Stimulated activated CD4-positive, alpha-beta T cell treated with anti-CD3 and anti-CD28 coated beads, Interleukin-15, amount 100 ng/mL, for 1 hour (primary cell): ENCODE measurements at places on chromosomes 11 and 22.

DNA sequence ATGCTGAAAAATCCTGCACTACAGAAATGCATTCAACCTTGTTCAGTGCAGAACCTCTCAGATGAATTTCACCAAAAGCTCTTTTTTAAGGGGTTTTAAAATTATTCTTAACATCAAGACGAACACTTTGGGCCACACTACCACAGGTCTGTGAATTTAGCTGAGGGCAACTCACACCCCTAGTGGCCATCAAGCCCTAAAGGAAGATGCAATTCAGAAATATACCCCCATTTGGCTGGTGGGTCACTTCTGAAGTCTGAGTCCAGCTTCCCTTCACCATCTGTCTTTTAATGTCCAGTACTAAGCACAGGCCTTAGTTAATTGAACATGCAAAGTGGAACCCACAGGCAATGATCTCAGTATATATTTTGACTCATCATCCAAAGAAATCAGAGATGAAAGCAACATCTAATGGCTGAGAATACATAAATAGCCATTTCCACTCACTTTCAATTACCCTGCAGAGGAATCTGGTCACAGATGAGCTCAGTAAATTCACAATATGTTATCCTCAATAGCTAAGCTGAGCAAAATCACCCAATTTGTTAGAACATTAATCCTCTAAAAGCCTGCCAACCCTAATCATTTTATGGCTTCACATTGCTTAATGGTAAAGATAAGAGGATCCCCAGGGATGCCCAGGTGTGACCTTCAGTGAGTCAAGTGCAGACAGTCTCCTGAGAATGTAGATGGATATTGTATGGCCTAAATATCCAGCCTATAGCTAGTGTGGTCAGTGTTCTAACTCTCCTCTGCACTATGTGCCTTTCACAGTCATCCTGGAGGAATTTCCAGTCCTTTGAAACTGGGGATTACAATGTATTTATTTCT, 50.3 kb downstream of the FAM76B start:
- no peak for DNase-seq

- DNase-seq: no peak
Measured at GRCh38 chr11:8095806-8096522, 15.0 kb downstream of the TUB start.

- no peak for DNase-seq
Measured at GRCh38 chr11:11807811-11808782, 33.7 kb upstream of the USP47 start.

DNA sequence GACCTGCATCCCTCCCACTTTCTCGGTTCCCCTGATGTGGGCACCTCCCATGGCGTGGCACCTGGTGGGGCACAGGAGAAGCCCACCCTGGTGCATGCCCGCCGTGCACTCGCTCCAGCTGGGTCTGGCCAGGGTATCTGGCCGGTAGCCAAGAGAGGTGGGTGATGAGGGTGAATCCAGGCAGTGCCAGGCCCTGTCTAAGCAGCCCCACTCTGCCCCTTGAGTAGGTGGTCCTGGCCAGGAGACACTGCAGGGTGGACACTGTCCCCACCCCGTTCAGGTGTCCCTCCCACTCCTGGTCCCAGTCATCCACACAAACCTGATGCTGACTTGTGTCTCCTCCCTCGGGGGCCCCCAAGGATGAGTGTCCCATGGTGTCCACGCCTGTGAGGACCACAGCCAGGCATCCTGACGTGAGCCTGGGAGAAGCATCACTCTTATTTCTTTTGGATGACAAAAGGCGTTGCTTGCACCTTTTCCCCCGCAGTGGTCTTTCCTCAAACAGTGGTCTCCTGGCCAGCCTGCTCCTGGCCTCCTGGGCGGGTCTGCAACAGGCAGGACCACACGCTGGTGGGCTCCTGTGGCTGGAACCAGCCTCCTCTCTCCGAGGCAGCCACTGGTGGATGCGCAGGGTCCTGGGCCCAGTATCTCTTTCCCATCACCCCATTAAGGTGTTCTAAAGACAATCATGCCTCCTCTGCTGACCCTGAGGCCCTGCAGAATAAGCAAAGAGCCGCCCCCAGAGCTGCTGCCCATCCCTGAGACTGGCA, 922.3 kb downstream of the BRD1 start:
- no peak for DNase-seq

- DNase-seq: no peak
Measured at GRCh38 chr11:122711831-122712381, 56.4 kb downstream of the UBASH3B start.

- DNase-seq: no peak
Measured at GRCh38 chr11:98358551-98358950, 662.2 kb upstream of the CNTN5 start.

GRCh38 chr11:127445476-127445875, 444.9 kb upstream of the KIRREL3 start:
- no peak for DNase-seq

GRCh38 chr11:75471176-75471973, 38.4 kb upstream of the KLHL35 start:
- no peak for DNase-seq

DNA sequence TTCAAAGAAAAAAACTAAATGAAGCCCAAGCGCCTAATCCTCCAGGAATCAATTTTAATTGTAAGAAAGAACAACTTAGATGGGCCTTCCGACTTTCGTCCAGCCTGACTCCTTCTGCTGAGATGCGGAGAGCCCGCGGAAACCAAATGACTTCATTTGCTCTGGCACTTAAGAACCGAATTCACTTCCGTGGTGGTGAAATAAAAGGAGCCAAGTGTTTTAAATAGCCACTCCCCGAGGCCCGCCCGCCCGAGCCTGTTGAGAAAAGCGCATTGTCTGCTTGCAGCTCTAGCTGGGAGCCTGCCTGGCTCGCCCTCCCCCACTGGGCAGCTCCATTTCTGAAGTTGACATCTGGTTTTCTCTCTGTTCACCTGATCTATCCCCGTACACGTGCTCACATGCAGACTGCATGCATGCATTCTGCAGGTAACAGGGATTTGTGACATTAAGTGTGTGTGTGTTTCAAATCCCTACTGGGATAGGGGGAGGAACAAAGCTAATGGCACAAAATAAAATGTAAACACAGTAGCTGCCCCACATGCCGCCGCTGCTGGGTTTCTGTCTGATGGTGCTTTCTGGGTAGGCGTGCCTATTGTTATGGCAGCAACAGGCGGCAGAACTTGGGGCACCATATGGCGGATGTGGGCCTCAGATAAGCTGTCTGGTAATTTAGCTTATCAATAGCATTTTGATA, 6.2 kb downstream of the TEAD1 start:
- no peak for DNase-seq

GRCh38 chr22:24952837-24953383, 394 bp downstream of the KIAA1671 start:
- DNase-seq: no peak

DNA sequence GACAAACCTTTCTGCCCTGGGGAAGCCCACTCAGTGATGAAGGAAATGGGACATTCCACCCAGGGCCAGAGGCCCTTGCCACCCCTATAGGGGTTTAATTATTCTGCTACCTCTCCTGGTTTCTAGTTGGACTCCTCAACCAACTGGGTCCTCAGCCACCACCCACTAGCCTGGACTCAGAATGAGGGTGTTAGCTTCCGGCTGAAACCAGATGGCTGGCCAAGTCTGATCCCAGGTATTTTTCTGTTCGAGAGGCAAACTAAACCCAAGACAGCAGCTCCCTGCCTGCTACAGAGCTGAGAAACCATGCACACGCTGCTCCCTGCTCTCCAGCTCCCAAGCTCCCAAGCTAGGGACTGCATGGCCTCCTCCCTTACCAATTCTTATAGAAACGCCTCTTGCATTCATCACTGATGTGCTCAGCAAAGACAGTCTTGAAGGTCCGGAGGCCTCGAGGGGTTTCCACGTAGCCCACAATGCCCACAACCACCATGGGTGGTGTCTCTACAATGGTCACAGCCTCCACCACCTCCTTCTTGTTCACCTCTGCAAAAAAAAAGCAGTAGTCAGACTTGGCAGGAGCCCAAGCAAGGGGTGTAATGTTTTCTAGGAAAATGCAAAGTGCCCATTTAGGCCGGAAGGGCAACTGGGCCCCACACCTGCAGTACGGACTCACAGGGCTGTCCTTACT, 2.2 kb downstream of the RPL3 start:
- DNase-seq: no peak

DNA sequence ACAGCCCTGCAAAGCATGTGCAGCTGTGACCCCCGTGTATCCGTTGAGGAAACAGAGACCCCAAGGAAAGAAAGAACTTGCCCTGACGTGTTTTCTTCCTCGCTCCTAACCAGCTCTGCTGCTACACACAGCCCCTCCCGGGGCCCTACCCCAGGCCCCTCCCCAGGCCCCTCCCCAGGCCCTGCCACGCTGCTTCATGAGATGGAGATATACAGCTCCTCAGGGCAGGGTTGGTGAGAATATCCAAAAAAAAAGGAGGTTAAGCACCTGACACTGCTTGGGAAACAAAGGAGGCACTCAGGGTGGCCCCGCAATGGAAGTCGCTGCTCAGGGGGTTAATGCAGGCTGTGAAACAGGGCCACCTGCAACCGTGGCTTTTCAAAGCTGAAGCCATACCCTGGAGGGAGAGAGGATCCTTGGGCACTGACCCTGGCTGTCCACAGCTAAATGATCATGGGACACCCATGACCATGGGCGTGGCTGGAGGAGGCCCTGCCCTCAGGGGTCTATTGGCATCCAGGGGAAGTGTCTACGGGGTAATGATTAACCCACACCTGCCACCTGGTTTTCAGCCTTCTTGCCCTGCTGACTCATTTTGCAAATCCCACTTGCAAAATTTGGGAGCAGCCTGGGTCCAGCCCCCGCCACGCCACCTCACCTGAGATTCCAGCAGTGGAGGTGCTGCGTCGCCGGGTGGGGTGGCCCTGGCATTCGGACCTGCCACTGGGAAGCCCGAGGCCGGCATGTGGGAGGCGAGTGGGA, 112.1 kb upstream of the ANO1 start:
- DNase-seq: no peak

GRCh38 chr22:37279331-37280181, 2.8 kb upstream of the CYTH4 start:
- no peak for DNase-seq

- no peak for DNase-seq
Measured at GRCh38 chr11:65793144-65793581, 6.3 kb downstream of the OVOL1 start.

- no peak for DNase-seq
Measured at GRCh38 chr11:6635082-6635932, 16.1 kb upstream of the TPP1 start.

GRCh38 chr11:78803995-78804394, 229.3 kb upstream of the NARS2 start:
- no peak for DNase-seq

GRCh38 chr22:49440931-49441330, 386.7 kb downstream of the BRD1 start:
- DNase-seq: no peak

DNA sequence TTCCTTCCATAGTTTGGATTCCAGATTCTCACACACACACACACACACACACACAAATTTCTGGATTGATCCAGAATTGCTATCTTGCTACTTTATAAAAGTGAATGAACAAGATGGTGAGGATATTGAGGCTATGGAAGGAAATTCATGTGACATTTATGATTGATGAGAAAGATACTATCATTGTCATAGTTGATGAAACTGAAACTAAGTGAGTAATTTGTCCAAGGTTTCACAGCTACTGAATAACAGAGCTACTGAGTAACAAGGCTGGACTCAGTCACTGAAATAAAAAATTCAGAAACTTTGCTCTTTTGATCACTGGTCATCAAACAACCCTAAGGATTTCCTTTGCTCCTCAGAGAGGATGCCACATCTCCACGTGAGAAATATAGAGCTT, 16.2 kb downstream of the OR5D16 start:
- DNase-seq: no peak

GRCh38 chr11:70510106-70510505, 111.8 kb downstream of the CTTN start:
- DNase-seq: no peak

DNA sequence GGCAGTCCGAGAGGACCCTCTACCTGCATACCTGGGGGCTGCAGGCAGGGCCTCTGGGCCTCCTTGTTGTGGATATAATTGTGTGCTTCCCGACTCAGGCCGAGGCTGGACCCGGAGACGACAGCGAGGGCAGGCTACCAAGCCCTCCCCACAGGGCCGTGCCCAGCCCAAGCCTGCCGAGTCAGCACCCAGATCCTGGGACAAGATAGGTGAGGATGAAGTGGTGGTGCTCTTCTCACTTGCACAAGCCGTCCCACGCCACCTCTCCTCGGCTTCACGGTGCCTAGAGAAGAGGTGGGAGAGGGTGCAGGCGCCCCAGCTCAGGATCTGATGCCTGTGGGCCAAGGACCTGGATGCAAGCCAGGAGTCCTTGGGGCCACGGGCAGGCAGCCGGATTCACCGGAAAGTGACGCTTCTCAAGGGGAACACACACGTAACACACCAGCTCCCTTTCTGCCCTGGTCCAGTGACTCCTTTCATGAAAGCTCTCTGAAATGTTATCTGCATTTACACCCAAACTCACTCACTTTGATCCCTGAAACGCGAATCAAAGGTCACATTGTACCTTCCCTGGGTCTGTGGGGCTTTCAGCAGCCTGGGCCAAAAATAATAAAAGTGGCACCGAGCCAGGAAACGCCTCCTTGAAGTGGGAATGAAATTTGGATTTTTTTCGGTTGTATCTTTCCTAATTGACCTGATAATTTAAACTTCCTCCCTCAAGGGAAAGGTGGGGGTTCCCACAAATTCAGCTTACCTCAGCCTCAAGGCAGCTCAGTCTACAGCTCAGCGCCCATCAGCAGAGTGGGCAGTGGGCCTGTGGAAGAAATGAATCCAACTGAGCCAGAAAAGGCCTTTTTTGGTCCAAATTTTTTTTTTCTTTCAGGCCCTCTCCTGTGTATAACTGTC, 1.1 kb upstream of the GNB1L start:
- DNase-seq: peak; percentile 47

GRCh38 chr11:69157156-69157821, 1.6 kb downstream of the SMIM38 start:
- no peak for DNase-seq

- no peak for DNase-seq
Measured at GRCh38 chr11:93248602-93249001, 50.8 kb upstream of the SLC36A4 start.

DNA sequence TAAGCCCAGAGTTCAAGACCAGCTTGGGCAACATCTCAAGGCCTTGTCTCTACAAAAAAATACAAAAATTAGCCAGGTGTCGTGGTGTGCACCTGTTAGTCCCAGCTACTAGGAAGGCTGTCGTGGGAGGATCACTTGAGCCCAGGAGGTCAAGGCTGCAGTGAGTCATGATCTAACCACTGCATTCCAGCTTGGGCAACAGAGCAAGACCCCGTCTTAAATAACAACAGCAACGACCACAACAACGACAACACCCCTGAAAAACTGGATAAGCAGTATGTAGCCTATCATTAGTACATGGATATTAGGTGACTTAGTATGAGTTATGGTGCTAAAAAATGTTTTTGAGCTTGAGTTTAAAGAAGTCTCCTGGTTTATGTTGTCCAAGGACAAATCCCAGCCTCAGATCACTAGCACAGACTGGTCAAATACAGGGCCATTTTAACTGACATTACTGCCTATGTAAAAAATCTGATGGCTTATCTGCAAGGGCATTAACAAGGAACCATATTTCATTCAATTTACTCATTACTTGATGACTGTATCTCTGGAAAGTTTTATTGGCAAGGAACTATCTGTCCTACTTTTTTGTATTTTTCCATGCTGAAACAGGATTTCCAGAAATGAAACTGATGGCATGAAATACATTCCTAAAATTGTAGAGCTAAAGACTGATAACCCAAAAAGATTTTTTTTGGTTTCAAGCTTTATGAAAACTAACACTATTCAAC, 23.4 kb downstream of the C2CD3 start:
- DNase-seq: no peak

- DNase-seq: no peak
Measured at GRCh38 chr11:86869966-86870570, 69.7 kb downstream of the PRSS23 start.

GRCh38 chr22:49597428-49598039, 230.1 kb downstream of the BRD1 start:
- DNase-seq: no peak

- no peak for DNase-seq
Measured at GRCh38 chr22:36981247-36981775, 37.9 kb downstream of the TST start.
